ENCODE measurements at places on chromosomes 7 and 10.

DNA sequence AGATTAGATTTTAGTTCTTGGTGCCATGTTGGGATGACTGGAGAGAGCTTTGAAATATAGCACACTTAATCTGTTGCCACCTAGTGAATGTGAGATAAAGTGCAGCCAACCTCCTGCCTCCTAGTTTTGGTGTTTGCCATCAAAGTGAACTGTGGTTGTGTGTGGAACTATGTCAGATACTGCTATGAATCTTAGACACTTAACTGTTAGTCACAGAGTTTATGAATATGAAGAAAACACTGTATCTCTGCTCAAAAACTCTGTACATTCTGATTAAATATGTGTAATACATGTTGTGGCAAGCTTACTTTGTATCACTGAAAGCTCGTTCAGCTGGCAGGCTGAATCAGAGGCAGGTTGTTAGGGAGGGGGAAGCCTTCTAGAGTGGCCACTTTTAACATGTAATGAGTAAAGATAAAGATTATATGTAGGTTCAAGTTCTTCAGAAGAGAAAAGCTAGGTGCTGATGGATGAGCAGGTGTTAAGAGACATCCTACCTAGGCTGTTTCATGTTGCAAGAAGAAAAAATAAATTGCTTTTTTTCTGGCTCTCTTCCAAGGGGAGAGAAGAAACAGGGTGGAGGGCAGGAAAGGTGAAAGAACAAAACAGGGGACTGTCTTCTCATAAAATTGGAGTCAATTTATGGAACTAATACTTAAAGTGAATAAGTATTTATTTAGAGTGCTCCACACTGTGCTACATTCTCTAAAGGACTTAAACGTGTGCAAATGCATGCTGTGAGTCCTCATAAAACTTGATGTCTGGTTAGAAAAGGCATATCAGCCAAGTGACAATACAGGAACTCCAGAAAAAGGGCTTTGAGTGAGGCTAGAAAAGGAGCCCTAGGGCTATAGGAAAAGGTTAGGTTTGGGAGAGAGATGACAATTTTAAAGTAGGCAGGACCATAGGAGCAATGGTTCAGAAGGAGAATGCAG is 14.1 kb upstream of the LAMB1 start:
- no peak for DNase-seq

- DNase-seq, result no peak
Measured at GRCh38 chr10:75342397-75342796, 59.2 kb downstream of the ZNF503 start.

DNA sequence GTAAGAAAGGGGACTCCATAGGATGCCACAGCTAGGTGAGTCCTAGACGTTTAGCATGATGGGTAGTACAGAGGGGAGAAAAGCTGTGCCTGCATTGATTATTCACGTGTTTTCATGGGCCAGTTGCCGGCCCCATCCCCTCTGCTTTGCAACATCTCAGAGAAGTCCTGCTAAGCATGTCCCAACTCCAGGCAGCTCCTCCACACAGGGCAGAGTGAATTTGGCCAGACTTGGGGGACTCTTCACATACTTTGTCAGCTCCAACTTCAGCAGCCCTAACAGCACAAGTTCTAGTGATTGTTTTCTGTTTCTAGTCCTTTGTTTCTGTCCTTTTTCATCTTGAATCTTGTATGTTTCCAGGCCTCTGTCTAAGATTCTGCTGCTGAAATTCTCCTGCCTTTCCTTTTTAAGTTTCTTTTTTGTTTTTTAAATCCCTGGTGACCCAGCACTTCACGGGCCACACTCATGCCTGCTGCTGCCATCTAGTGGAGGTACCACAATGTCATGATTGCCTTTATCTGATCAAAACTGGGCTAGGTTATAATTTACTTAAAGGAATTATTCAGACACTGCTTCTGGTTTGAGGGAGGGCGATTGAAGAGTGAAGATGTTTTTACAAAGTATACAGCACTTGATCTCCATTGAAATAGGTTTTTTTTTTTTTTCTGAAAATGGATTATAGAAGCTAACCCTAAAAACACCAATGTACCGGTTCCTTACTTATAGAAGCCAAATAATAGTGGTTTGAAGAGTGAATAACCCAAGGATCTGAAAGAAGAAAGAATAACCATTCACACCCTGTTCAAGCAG is 276.9 kb downstream of the CSTF2T start:
- DNase-seq, result no peak

GRCh38 chr10:121830101-121830500 is 97.7 kb downstream of the ATE1 start:
- no peak for DNase-seq

- DNase-seq, result no peak
Measured at GRCh38 chr10:126893206-126893605, 12.0 kb upstream of the DOCK1 start.

- no peak for DNase-seq
Measured at GRCh38 chr10:12803776-12804175, 197.7 kb downstream of the CCDC3 start.

- no peak for DNase-seq
Measured at GRCh38 chr7:68269405-68269804, 1272.8 kb downstream of the TYW1 start.

DNA sequence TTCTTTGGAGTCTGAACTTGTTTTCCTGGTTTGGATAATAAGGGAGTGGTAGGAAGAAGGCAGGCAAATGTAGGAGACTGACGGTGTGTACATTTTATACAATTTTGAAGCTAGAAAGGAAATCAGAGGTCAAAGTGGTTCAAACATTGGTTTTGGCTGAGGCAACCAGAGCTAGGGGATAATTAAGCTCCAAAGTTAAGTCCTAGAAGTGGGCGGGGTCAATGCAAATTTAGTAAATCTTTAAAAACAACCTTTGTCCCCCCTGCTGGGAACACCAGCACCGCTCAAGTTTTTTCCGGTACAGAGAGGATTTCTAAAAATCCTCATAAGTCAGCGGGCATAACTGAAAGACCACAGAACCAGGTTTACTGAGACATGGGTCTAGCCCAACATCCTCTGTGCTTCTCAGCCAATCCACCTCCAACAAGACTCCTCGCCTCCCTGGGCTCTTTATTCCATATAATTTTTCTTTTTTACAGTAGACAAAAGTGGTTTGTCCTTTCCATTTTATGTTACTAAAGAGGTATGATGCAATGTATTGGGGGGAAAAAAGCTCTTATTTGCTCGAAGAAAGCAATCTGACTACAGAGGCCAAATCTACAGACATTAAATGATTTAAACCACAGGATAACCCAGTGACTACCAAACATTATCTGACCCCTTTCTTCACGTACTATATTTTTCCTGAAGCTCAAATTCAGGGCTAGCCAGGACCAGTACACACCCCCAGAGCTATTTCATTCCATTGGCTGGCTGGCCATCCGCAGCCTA is 1.6 kb downstream of the GLUD1 start:
- no peak for DNase-seq

DNA sequence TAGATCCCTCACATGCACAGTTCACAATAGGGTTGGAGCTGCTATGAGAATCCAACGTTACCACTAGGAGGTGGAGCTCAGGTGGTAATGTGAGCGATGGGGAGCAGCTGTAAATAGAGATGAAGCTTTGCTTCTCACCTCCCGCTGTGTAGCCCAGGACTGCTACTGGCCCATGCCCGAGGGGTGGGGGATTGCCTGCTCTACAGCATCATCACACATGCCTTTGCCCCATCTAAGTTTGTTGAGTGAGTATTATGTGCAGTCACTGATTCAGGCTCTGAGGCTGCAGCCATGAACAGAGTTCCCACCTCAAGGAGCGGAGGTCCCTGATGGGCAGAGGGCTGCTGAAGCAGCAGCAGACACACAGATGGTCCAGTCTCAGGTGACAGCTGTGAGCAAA is 94.1 kb downstream of the CHST15 start:
- no peak for DNase-seq

DNA sequence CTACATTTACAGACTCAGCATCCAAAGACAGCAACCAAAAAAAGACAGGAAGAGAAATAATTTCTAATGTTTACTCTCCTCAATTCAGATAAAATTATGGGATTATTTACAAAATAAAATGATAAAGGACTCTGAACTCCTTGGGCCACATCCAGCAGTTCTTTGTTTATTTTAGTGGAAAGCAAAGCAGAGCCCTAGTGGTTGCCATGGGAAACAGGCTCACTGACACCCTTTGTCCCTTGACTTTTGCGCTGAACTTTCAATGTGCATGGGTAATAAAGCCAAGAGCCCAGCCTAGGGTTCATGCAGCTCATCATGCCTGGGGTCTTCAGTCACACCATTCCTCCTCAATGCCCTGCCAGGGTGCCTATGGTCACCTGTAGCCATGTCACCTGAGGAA is 442.6 kb upstream of the IGFBP3 start:
- DNase-seq, result no peak

DNA sequence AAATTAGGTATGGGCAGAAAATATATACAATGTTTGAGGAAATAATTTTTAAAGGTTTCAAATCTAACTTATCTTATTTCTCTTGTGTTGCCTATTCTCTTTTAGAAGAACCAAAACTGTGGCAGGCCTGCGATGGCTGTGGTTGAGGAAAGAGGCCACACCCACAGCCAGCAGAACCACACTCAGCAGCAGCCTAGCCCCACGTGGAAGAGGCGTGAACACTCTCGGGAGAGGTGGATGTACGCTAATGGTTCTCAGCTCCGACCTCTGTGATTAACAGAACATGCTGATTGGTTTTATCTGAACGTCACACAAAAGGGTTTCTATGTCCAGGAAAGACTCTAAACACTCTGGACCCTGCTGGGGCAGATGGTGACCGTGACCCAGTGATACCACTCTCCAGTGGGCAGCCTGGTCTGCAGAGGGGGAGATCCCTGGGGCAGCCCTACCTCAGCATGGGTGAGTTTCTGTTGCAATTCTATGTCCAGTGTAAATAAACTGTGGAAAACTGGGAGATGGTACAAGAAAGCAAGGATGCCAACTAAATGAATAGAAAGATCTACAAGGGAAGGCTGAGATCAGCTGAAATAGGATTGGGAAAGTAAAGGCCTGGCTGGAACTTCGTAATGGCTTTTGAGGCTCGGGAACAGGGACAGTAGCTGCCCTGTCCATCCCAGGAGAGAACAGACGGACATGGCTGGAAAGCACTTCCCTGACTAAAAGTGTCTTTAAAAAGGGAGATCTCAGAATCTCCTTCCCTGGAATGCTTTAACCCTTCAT is 26.6 kb downstream of the DIP2C start:
- no peak for DNase-seq

GRCh38 chr7:85030893-85031292 is 156.0 kb downstream of the SEMA3D start:
- DNase-seq, result no peak

- DNase-seq, result no peak
Measured at GRCh38 chr7:150826061-150826849, 25.7 kb downstream of the TMEM176A start.

GRCh38 chr10:122044045-122044661 is 55.2 kb downstream of the TACC2 start:
- DNase-seq, result no peak

DNA sequence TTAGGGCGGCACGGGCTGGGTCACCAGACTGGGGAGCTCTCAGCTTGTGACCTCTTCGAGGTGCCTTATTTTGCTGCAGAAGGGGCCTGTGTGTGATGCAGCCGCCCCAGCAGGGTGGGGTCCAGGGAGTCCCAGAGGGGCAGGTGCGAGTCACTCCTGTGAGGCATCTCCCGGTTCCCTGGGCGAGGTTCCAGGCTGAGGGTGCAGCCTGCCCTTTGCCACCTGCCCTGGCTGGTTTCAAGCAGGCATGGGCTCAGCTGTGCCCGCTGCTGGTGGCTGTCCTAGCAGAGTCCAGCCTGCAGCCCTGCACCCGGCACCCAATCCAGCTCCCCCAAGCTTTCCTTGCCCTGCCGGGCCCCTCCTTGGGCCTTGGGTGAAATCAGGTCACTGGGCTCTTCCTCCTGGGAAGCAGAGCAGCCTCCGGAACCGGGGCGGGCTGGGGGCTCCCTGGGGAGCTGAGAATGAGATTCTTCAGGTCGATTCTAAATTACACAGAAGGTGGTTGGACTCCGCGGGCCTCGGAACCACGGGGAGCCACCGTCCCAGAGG is 64.8 kb downstream of the PWWP2B start:
- no peak for DNase-seq

GRCh38 chr10:112768121-112768520 is 181.9 kb upstream of the TCF7L2 start:
- DNase-seq, result no peak

DNA sequence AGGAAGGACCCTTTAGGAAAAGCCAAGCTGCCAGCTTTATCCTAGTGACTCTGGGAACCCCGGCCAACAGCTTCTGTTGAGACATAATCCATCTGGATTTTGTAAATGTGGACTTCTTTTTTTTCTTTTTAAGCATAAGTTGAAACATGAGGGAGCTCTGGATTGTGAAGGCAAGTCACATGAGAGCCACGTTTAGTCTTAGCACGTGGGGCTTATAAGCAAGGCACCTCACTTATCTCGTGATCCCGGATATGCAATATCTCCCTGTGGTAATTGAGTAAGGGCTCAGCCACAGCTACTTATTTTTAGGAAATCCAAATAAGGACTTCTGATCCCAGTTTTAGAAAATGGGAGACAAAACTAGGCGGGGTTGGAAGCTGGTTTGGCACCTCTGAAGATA is 111.2 kb upstream of the PTN start:
- no peak for DNase-seq

DNA sequence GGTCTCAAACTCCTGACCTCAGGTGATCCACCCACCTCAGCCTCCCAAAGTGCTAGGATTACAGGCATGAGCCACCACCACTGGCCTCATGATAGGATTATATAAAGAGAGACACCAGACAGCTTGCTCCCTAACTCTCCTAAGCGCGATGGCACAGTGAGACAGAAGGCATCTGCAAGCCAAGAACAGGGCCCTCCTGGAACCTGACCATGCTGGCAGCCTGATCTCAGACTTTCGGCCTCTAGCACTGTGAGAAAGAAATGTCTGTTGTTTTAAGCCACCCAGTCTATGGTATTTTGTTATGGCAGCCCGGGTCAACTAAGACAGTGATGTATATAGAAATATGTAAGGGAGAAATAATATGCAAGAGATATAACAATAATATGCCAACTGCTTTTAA is 51.2 kb downstream of the SRPK2 start:
- DNase-seq, result no peak

DNA sequence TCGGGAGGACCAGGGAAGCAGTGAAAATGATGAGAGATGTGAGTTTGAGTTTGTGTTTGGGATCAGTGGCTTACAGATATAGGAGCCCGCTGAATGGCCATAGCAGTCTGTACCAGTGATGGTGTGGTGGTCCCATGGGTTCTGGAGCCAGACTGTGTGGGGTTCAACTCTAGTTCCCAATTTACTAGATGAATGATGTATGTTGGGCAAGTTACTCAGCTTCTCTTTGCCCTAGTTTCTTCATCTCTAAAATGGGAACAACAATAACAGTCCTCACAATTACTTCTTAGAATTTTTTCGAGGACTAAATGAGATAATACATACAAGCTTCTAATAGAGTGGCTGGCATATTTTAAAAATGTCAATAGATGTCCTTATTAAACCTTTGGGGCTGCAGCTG is 184.4 kb downstream of the WNT2 start:
- DNase-seq, result no peak

- DNase-seq, result no peak
Measured at GRCh38 chr10:78458983-78459638, 425.4 kb downstream of the RPS24 start.

DNA sequence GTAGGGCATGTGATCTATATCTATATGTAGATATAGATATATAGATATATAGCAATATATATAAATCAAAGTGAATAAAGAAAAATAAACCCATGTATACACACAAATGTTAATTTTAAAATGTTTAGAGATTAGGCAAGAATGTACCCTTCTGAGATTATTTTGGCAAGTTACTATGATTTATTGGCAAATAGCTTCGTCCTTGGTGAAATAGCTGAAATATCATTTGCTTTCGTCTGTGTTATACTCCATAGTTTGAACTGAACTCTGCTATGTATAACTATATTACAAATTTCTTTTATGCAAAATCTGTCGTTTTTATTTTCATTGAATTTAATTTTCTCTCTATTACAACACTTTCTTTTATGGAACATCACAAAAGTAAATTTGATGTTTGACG is 57.5 kb downstream of the CPED1 start:
- no peak for DNase-seq
